Liver (tissue), 10 donors: ENCODE measurements at places on chromosomes 11 and 22. TPM values are rescaled to one million over a fixed set of nuclear protein-coding genes. Genes with fewer than 3 reads are reported as not detected.

The MGAT3 gene
- total RNA-seq: 0.08 TPM

The CALCA gene
- total RNA-seq: 0.33 TPM

The ZBTB16 gene
- 8.9 TPM for total RNA-seq

The COMT gene
- 75.3 TPM for total RNA-seq

DNA sequence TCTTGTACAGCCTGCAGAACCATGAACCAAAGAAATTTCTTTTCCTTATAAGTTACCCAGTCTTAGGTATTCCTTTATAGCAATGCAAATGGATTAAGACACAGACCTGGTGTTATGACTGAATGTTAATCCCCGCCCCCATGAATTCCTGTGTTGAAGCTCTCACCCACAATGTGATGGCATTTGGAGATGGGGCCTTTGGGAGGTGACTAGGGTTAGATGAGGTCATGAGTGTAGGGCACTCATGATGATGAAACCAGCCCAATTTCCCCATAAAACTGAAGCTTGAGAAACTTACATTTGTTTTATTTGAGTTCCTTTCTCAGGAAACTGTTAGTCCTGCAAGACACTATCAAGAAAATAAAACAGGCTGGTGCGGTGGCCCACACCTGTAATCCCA, 115.8 kb upstream of the THY1 start:
- no peaks in the 10 kb centered on the region for H3K27me3 ChIP-seq
- DNase-seq: no peak
- no peaks in the 10 kb centered on the region for H3K36me3 ChIP-seq
- no peak overlapping the region for H3K27ac ChIP-seq

DNA sequence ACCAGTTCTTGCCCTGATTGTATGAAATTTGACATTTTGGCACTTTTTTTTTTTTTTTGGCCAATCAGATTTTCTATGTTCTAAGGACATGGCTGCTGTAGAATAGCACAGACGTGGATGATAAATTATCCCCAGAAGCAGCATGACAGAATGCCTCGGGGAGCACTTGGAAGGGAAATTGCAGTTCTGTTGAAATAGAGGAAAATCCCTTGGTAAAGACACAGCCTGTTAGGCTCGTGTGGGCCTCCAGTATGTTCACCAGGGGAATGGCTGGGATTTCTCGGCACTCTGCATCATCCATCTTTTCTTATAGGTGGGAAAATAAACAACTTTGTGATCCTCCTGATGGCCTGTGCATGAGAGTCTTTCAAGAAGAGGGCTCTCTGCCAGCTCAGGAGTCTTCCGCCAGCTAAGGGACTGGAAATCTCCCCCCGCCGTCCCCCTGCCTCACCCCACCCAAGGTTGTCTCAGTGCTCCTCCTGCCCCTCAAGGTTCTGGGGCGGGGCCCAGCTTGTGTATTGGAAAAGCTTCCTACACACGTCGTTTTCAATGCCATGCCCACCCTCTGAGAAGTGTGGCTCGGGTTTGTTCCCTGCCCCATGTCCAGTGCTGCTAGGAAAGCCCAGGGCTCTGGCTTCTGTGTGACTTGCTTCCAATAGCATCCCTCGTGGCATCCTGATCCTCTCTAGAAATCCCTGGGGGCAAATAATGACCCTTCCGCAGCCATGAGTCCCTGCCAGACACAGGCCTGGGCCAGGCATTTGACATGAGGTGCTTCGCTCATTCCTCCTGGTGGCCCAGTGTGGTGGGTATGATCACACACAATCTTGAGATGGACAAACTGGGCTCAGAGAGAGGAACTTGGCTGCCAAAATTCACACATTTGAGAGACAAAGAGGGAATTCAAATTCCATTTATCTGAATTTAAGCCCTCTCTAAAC, 70.6 kb upstream of the ATXN10 start:
- H3K27ac ChIP-seq: no peak overlapping the region
- no peak overlapping the region for H3K4me3 ChIP-seq
- H3K27me3 ChIP-seq: no peaks in the 10 kb centered on the region
- no peaks in the 10 kb centered on the region for H3K36me3 ChIP-seq
- H3K4me1 ChIP-seq: no peaks in the 10 kb centered on the region

- H3K4me1 ChIP-seq: no peaks in the 10 kb centered on the region
- H3K4me3 ChIP-seq: no peak overlapping the region
- H3K27ac ChIP-seq: no peak overlapping the region
These were observed 297.0 kb downstream of the CTTN start for GRCh38 chr11:70695086-70695960.

DNA sequence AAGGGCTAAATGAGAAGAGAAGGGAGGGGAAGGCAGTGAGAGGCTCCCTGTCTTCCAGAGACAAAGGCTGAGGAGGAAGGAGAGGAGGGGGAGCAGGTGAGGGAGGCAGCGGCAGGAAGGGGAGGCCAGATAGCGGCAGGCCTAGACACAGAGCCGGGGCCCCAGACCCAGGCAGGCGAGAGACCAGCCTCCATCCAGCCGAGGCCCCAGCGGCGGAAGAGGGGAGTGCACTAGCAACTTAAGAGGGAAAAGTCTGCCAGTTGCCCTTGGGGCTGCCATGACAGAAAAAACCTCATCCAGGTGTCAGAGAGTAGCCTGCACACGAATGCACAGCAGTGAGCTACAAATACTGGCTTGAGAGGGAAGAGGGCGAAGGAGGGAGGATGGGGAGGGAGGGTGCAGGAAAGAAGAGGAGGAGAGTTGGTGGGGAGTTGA, 46.7 kb downstream of the IGLL1 start:
- DNase-seq: no peak
- H3K27ac ChIP-seq: no peak overlapping the region
- no peaks in the 10 kb centered on the region for H3K36me3 ChIP-seq
- H3K27me3 ChIP-seq: no peaks in the 10 kb centered on the region

- H3K4me1 ChIP-seq: no peaks in the 10 kb centered on the region
- no peak overlapping the region for H3K27ac ChIP-seq
- DNase-seq: no peak
- no peak overlapping the region for H3K4me3 ChIP-seq
These were observed 216.4 kb upstream of the B3GAT1 start for GRCh38 chr11:134628426-134628825.

- no peak overlapping the region for H3K4me3 ChIP-seq
- H3K27me3 ChIP-seq: no peaks in the 10 kb centered on the region
These were observed 125.6 kb downstream of the AASDHPPT start for GRCh38 chr11:106202935-106203620.
